Uterine smooth muscle cell (primary cell): ENCODE measurements at places on chromosomes 13 and 19. TPM values are rescaled to one million over a fixed set of nuclear protein-coding genes. Genes with fewer than 3 reads are reported as not detected.

Gene ZNF577
- 4.0 and 7.2 TPM in 2 replicates for total RNA-seq

Gene AP3D1
- 109 and 150 TPM in 2 replicates for total RNA-seq

Gene SIGLECL1
- total RNA-seq, result not detected in 2 replicates

Gene TEX26
- total RNA-seq, result not detected in 2 replicates

Gene TLE2
- 0.33 and 1.7 TPM in 2 replicates for total RNA-seq

Gene DCLK1
- total RNA-seq, result 6.9 and 13.1 TPM in 2 replicates

Gene RPL28
- 393 and 410 TPM in 2 replicates for total RNA-seq
